ENCODE measurements at places on chromosomes 12 and 14. TPM values are rescaled to one million over a fixed set of nuclear protein-coding genes. Genes with fewer than 3 reads are reported as not detected.
A peak's percentile ranks its signal among the peaks of the same experiment; 100 is the strongest.

DNA sequence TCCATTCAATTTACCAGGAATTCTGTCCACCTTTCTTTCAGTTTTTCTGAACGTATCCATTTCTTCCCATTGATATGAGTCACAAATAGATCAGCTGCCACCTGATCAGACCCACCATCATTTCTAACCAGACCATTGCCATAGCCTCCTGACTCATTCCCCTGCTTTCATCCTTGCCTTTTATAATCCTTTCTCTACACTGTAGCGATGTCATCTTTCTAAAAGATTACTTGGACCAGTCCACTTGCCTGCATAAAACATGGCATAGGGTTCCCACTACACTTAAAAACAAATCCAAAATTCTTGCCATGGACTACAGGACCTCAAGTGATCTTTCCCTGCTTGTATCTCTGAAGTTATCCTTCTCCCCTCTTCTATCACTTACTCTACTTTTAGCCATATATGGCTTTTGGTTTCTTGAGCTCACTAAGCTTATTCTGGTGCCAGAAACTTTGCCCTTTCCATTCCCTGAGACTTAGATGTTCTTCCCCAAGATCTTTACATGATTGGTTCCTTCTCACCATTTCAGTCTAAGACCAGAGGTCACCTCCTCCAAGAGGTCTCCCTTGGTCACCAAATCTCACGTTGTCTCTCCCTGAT is 149.5 kb upstream of the KRR1 start:
- no peak overlapping the region for H3K27ac ChIP-seq
- H3K27me3 ChIP-seq: no peaks in the 10 kb centered on the region
- no peaks in the 10 kb centered on the region for H3K36me3 ChIP-seq

DNA sequence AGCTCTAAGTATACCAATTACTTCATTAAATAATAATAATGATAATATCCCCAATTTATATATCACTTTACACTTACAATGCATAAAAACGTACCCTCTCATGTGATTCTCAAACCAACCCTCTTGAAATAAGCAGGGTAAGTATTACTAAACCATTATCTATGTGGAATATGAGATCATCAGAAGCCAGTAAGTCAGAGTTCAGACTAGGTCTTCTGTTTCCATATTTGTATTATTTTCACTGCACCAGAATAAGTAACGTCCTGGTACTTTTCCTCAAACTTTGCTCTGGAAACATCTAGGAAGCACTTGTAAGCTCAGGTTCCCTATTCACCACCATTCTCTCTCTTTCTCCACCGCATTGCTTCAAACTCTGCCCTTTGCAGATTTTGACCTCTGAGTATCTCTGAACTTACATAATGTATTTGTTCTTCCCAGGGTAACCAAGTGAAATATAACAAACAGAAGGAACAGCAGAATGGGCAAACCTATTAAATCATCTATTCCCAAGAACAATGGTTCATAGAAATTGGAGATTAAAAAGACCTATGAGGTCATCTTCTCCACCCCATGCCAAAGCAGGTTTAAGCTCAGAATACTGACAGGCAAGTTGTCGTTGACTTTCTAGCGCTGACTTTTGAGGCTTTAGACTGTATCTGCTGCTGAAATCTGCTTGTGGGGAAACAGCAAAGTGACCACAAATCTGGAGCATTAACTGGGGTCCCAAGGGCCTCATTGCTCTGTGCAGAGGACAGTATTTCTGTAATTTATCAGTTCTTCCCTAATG is 161.3 kb upstream of the FAR2 start:
- no peak overlapping the region for H3K4me3 ChIP-seq
- DNase-seq: no peak
- no peaks in the 10 kb centered on the region for H3K36me3 ChIP-seq
- no peaks in the 10 kb centered on the region for H3K27me3 ChIP-seq
- H3K27ac ChIP-seq: no peak overlapping the region

DNA sequence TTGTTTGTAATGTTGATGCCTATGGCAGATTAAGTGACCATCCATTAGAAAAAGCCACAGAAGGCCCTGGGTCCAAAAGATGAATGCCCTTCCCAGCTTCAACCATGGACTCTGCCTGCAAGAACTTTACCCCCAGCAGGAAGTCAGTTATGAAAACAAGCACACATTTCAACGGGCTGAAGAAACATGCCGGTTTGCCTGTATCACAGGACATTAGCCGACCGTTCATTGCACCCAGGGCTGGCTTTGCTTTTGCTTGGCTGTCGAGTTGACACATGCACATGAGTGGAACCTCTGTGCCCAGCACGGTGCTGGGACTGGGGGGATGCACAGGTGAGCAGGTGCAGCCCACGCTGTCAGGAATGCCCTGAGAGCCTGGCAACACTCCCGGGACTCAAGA is 1087.0 kb downstream of the BCL11B start:
- no peak overlapping the region for H3K4me3 ChIP-seq
- H3K36me3 ChIP-seq: no peaks in the 10 kb centered on the region
- no peaks in the 10 kb centered on the region for H3K4me1 ChIP-seq
- H3K27me3 ChIP-seq: no peaks in the 10 kb centered on the region
- DNase-seq: no peak
- no peak overlapping the region for H3K27ac ChIP-seq

TAS2R13 gene
- 13.5 TPM for total RNA-seq

GRCh38 chr14:29217813-29218450 is 451.3 kb downstream of the FOXG1 start:
- H3K27me3 ChIP-seq: no peaks in the 10 kb centered on the region
- no peak overlapping the region for H3K27ac ChIP-seq
- H3K36me3 ChIP-seq: no peaks in the 10 kb centered on the region
- H3K4me1 ChIP-seq: no peaks in the 10 kb centered on the region
- H3K4me3 ChIP-seq: no peak overlapping the region
- no peak for DNase-seq

HOXC4 gene
- 0.71 TPM for total RNA-seq

DNA sequence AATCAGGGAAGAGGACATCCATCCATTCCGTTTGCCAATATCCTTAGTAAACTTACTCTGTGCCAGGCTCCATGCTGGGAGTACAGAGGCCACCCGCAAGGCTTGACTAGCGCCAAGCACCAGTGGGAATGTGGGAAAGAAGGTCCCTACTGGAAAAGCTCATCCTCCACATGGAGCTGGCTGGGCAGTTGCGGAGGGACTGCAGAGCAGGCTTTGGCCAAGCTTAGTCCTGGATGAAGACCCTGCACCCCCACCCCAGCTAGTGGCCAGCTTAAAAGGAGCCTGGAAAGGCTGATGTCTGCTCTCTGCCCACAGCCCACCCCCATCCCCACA is 22.4 kb upstream of the EIF2B2 start:
- H3K27me3 ChIP-seq: no peaks in the 10 kb centered on the region
- no peak overlapping the region for H3K27ac ChIP-seq
- peaks cover 57% of the 10 kb centered on the region for H3K4me1 ChIP-seq
- no peak overlapping the region for H3K4me3 ChIP-seq
- peak; percentile 78 for DNase-seq

DNA sequence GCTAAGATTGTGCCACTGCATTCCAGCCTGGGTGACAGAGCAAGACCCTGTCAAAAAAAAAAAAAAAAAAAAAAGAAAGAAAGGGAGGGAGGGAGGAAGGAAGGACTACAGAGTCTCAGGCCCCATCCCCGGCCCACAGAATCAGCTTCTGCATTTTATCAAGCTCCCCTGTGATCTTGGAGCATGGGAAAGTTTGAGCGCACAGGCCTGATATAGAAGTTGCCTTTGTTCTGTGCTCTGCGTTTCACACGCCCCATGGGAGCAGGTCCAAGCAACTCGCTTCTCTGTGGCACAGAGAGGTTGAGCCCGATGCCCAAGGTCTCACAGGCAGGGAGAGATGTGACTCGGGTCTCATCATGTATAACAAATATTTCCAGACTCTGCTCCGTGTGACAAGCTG is 101.8 kb downstream of the PHETA1 start:
- H3K4me1 ChIP-seq: peaks cover 14% of the 10 kb centered on the region
- H3K27me3 ChIP-seq: peaks cover 2% of the 10 kb centered on the region
- H3K36me3 ChIP-seq: no peaks in the 10 kb centered on the region
- no peak overlapping the region for H3K4me3 ChIP-seq

SIX4 gene
- 7.1 TPM for total RNA-seq

- peaks cover 41% of the 10 kb centered on the region for H3K4me1 ChIP-seq
- no peaks in the 10 kb centered on the region for H3K27me3 ChIP-seq
- H3K36me3 ChIP-seq: no peaks in the 10 kb centered on the region
Measured at GRCh38 chr14:63438065-63438757, 105.0 kb downstream of the PPP2R5E start.

DNA sequence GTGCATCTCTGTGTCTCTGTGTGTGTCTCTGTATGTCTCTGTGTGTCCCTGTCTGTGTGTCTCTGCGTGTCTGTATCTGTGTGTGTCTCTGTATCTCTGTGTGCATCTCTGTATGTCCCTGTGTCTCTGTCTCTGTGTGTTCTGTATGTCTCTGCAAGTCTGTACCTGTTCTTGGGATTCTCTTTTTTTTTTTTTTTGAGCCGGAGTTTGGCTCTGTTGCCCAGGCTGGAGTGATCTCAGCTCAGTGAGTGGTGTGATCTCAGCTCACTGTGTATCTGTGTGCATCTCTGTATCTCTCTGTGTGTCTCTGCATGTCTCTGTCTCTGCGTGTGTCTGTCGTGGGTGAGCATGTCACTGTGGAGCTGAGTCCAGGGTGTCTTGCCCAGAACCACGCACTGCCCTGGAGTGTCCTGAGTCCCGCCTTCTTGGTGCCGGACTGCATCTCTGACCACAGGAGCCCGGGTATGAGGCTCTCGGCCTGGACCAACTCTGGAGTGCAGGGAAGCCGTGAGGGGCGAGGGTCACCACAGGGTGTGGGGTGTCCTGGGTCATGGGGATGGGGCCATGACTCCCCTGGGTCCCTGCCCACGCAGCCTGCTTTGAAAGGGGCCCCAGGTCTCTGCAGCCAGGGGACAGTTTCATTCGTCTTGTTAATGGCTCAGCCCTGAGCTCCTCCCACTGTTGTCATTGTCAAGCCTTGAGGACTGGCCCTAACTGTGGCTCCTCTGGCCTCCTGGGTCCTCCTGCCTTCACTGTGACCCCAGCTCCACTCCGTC is 11.8 kb downstream of the MYL2 start:
- no peak overlapping the region for H3K27ac ChIP-seq
- H3K27me3 ChIP-seq: no peaks in the 10 kb centered on the region
- H3K36me3 ChIP-seq: no peaks in the 10 kb centered on the region
- H3K4me3 ChIP-seq: no peak overlapping the region

DNA sequence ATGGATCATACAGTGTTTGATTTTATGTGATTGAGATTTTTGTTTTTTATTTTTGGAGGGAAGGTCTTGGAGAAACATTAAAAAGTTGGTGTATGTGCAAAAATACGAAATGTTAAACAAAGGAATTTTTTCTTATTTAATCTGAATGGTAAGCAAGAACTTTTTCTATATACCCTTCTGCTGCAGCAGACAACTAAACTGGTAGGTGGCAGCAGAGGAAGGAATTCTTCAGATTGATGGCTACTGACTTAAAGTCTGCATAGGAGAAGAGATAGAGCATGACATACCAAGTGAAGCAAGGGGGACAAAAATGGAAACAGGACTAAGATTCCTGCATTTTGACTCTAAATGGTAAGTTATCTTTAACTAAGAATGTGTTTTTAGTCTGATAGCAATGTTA is 42.0 kb upstream of the A2ML1 start:
- H3K27me3 ChIP-seq: no peaks in the 10 kb centered on the region
- no peaks in the 10 kb centered on the region for H3K4me1 ChIP-seq
- peak; percentile 60 for DNase-seq
- no peak overlapping the region for H3K4me3 ChIP-seq

SYNDIG1L gene
- total RNA-seq: 0.74 TPM

COX8C gene
- total RNA-seq: not detected

DNA sequence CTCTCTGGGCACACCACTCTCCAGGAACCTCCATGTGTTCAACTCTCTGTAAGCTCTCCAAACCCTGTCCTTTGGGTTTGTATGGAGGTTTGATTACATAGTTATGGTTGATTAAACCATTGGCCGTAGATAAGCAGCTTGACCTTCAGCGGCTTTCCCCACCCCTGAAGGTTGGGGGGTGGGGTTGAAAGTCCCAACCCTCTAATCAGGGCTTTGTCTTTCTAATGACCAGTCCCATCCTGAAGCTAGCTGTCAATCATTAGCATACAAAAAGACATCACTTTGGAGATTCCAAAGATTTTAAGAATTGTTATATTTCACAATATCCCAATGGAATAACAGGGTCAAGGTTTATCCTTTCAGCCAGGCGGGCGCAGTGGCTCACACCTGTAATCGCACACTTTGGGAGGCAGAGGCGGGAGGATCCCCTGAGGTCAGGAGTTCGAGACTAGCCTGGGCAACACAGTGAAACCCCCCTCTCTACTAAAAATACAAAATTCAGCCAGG is 8.4 kb downstream of the FAM186A start:
- H3K27me3 ChIP-seq: no peaks in the 10 kb centered on the region
- H3K4me3 ChIP-seq: no peak overlapping the region
- no peaks in the 10 kb centered on the region for H3K36me3 ChIP-seq
- DNase-seq: no peak
- no peak overlapping the region for H3K27ac ChIP-seq

PRB2 gene
- total RNA-seq: not detected

PRIMA1 gene
- total RNA-seq: 0.65 TPM
